GM20000 (cell line): ENCODE measurements at places on chromosomes 6 and 20.

GRCh38 chr6:53517021-53517420 lies 27.9 kb downstream of the GCLC start:
- DNase-seq = no peak

DNA sequence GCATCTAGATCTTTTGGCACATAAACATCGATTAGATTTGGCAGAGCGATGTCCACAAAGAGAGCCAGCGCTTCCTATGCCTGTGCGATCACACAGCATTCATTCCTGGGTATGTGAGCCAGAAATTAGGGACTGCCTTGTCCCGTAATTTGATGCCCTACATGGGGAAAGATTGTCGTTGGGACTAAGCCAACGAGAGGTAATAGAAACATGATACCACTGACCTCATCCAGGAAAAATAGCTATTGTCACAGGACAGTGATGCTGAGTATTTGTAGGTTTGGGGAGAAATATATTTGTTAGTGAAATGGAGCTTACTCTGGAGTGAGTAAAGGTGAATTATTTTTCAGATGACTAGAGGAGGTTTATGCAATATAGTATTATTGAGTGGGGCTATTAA lies 154.0 kb downstream of the TSHZ2 start:
- DNase-seq = no peak

DNA sequence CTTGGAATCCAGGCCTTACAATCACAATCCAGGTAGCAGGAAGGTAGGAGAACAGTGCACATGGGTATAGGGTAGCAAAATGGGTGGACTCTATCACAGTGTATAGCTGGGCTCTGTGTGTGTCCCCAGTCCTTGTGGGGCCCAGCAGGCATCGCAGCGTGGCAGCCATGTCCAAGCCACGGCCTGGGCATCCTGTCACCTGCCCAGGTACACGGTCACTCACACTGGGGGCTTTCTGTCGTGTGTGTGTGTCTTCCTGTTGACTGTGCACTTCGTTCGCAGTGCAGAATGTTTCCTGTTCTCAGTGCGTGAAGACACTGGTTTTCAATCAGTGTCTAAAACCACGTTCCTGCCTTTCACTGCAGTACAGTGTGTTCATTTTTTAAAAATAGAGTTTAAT lies 523.2 kb upstream of the JARID2 start:
- no peak for DNase-seq

DNA sequence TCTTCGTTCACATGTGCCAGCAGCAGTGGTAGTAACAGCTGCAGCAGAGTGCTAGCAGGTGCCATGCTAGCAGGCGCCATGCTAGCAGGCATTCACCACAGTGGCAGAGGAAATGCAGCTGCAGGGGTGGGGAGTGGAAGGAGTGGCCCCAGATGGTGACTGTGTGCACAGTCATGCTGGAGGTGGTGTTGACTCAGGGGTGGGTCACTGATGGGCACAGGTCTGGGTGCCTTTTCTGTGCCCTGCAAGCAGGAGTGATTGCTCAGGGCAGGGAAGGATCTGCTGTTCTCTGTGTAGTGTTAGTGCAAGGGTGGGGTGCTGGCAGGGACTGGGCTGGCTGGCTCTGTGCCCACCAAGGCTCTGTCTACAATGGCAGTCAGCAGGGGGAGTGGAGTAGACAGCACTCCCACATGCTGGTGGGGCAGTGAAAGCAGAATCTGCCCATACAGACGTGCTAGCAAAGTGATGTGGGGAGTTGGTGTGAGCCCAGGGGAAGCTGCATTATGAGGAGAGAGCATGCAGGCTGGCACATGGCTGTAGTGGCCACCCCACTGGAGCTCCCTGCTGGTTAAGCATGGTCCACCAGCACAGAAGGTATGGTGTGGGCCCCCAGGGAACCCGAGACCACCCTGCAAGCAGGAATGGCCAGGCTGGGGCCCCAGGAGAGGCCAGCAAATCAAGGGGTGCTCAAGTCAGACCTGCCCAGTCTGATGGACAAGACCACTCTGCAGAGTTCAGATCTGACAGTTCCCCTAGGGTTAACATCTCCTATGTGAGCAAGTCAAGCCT lies 11.4 kb upstream of the TSPYL4 start:
- no peak for DNase-seq

DNA sequence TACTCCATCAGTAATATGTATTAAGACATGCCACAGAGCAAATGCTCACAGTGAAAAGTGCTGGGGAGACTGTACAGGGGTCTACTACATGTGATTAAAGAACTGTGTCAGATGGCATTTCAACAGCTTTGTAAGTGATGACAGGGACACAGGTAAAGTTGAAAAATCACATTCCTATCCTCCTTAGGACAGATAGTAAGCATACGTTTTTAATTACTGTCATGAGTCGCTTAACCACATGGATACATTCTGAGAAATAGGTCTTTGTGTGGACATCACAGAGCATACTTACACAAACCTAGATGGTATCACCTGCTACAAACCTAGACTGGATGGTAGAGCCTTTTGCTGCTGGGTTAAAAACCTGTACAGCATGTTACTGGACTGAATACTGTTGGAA lies 645.8 kb upstream of the AGPAT4 start:
- no peak for DNase-seq

DNA sequence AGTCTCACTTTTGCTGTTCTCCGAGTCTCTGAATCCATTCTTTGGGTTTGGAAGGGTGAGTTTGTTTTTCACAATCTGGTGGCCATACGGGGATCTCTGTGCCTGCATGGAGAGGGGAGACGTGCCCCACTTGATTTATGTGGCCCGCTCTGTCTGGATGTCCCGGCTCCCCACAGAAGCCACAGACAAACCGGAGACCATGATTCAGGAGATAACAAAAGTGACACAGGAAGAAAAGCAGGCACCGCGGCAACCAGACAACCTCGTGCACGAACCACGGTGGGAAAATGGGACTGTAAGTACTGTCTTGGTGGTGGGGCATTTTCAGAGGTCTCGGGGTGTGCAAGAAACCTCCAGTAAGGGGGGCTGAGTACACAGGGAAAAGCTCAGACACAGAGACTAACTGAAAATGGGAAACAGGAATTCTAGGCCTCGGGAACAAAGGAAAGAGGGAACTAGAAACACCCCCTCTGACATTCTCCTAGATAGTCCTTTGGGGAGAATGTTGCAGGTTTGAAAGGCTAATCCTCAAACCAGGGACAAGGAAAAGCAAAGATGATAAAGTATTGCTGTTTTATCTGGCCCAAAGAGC lies 22.1 kb upstream of the ZNF318 start:
- no peak for DNase-seq

DNA sequence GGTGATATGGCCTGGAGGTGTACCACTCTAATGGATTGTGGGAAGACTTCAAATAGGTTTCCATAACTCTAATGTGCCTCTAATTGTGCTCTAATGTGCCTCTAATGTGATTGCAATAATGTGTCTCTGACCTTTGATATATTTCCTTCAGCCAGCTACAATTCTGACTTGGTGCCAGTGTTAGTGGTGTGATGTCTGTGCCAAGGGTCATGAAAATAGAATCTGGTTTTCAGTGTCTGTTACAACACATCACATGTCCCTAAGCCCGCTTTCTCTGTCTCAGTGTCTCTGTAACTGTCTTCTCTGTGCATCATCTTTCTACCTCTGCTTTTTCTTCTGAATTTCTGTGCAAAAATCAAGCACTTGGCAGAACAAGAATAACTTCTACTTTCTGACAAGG lies 77.2 kb upstream of the ECI2 start:
- DNase-seq = no peak

DNA sequence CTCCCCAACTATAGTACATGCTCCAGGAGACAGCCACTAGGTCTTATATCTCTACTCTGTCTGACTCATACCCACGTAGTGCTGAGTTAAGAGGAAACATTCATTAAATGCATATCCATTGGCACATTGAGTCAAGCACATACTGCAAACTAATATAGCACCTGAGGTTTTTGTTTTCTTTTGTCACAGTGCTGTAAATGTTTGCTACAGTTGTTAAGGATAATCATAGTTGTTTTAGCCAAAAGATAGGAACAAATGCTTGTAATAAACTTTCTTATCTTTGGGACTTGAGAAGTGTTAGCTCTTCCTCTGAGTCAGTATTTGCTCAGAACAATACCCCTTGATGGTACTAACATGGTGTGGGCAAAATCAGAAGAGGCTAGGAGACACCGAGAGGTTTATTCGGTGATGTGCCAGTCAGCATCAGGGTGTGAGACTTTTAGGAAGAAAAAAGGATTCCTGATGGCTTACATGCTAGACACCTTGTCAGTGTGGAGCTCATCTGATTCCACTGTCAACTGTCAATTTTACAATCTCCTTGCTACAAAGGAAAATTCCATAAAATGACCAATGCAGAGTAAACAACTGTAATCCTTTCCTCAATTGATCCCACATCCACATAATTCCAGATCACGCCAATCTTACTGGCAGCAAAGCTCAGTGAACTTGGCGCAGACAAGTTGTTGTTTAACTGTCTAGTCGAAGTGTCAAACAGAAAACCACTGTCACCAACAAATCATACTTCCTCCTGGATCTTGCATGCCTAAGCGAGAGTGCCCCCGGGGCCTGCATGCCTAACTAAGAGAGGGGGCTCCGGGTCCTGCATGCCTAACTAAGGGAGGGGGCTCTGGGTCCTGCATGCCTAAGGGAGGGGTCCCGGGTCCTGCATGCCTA lies 36.1 kb downstream of the ELOVL2 start:
- no peak for DNase-seq

DNA sequence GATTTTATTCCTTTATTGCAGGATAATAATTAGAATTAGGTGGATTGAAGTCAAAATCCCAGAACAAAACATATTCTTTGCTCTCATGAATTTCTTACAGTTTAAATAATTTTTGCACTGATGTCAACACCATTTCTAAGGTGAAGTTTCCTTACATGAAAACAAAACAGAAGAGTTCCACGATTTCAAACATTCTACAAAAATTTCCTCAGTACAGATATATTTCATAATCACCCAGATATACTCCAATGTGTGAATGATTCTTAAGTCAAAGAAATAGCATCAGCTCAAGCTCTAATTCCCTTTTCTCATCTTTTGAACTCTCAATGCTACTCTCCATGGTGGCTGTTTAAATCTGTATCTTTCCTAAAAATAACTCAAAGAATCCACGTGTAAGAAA lies 39.5 kb upstream of the THBS2 start:
- DNase-seq = no peak

- no peak for DNase-seq
Measured at GRCh38 chr6:150238336-150238741, 95.5 kb downstream of the PPP1R14C start.

- no peak for DNase-seq
Measured at GRCh38 chr6:32167761-32168262, 3.4 kb downstream of the EGFL8 start.

- DNase-seq = no peak
Measured at GRCh38 chr6:252775-253535, 39.3 kb upstream of the DUSP22 start.

GRCh38 chr6:1610497-1611321 lies 994 bp downstream of the FOXC1 start:
- peak; percentile 63 for DNase-seq

- DNase-seq = no peak
Measured at GRCh38 chr6:98957450-98957849, 9.7 kb upstream of the FBXL4 start.
